Activated naive CD4-positive, alpha-beta T cell treated with Interleukin-2 at 50 U/mL for 16 hours (primary cell): ENCODE measurements at places on chromosomes 13 and 19.

GRCh38 chr19:33627962-33628839 is 6.4 kb downstream of the CHST8 start:
- no peak for DNase-seq

DNA sequence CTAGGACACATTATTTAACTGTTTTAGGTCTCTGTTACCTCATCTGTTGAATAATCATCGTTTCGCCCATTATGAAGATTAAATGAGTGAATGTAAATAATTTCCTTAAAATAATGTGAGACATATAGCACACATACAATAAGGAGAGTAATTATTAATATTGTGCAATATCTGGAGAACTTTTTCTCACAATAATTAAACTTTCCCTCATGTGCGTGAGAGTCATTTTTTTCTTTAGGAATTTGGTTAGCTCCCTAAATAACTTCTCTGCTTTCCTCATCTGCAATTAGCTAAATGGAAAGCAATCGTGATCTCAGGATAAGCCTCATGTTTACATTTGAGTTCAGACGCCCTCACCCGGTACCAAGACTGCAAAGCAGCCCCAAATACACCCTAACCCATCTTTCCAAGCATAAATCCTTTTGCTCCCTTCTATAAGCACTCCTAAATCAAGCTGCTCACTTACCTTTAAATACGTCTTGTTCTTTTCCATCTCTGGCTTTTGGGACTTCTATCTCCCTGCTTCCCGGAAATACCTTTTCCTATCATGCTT is 78.8 kb downstream of the MZT1 start:
- no peak for DNase-seq

DNA sequence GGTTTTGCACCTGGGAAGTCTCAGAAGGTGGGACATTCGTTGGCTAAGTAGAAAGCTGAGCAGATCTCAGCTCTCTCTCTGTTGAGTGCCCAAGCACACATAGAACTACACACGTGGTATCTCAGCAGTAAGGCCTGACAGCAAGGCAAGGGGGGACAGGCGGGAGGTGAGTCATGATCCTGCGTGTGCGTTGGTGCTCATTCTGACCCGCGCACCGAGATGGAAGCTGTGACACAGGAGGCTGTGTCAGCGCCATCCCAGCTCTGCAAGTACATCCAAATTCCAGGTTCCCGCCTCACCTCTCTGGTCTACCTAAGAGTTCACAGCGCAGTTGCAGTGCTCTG is 135.7 kb downstream of the USP12 start:
- DNase-seq, result no peak

- DNase-seq, result no peak
These were observed 349 bp upstream of the KISS1R start for GRCh38 chr19:916645-917322.

GRCh38 chr19:39533003-39533512 is 406 bp upstream of the EID2B start:
- DNase-seq, result no peak

DNA sequence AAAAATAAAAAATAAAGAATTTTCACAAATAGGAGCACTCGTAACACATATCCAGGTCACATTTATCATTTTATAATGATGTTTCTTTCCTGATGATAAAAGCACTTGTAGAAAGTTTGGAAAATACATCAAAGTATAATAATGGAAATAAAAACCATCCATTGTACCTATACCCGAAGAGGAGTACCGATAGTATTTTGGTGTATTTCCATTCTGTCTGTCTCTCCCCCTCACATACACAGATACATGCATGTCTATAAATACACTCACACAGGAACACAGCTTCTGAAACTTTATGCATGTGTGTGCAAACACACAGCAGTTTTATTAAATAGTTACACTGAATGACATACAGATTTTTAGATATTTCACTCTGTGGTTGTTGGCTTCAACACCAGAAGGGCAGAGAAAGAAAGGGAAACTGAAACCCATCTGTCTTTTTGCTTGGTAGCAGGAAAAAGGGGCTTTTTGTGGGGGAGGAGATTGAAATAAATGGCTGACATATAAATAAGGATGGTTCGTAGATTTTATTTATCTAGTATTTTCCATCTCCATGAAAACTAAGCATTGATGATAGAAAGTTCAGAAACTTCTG is 114.8 kb downstream of the LRCH1 start:
- no peak for DNase-seq

DNA sequence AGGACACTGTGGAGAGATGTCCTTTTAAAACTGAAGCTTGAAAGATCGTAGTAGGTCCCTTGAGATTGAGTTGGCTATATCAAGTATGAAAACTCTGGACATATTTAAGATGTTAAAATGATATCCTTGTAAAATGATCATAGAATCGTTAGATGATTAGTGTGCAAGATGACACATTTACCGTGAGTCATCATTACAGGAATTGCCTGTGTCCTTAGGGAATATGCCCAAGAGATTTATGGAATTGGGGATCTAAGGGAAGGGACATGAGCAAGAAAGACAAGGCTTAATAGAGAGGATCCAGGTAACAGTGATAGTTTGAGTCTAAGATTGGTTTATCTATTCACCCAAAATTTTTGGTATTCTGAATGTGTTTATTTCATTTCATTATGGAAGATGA is 233.7 kb downstream of the GPC5 start:
- DNase-seq, result no peak

DNA sequence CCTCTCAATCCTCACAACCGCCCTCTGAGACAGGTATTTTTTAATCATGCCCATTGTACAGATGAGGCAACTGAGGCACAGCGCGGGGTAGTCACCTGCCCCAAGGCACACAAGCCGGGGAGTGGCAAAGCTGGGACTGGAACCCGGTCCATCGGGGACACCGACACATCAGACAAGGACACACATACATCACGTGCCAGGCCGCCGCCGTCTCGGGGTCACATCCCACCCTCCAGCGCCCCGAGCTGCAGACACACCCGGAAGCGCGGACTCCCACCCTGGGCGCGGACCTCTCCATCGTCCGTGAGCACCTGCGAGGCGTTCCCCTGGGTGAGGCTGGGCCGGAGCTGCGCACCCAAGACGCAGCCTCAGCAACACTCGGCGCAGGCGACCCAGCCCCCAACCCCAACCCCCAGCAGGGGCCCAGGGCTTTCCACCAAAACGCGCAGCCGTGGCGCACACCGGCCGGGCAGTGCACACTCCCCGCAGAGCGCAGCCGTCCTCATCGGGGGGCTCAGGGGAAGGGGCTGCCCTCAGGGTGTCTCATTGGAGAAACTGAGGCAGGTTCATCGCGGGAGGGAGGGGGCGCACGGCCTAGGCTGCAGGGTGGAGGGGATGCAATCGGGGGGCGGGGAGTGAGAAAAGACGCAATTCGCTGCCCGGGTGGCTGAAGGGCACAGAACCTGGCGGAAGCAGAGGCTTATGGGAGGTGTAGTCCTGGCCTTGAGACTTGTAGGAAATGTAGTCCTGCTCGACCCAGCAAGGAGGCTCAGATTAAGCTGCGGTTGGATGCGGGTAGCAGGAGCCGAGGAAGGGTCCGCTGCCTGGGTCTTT is 1.9 kb upstream of the LMTK3 start:
- peak; percentile 76 for DNase-seq

- DNase-seq, result no peak
These were observed 130.1 kb downstream of the ZDHHC20 start for GRCh38 chr13:21328836-21329477.

DNA sequence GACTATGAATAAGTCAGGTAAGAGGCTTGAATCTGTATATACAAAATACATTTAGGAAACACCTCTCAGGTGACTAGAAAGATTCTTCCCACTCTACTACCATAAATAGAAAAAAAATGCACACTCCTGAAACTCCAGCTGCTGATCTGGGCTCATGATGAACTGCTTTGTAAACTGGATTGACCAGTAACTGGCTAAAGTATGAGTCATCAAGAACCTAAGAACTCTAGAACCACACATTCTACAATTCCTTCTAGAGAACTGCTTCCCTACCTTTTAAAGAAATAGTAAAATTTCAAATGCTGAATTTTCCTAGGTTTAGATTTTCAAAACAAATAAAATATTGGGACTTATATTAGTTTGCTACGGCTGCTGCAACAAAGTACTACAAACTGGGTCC is 55.2 kb downstream of the ELF1 start:
- DNase-seq, result no peak

- DNase-seq, result no peak
These were observed 147.8 kb downstream of the SUCLA2 start for GRCh38 chr13:47853236-47853635.

GRCh38 chr13:23946067-23946466 is 48.8 kb upstream of the C1QTNF9B start:
- no peak for DNase-seq

GRCh38 chr13:101576455-101576854 is 124.0 kb downstream of the ITGBL1 start:
- no peak for DNase-seq

- DNase-seq, result no peak
These were observed 74.1 kb downstream of the ABCC4 start for GRCh38 chr13:95226932-95227695.

GRCh38 chr13:27168086-27168485 is 3.5 kb downstream of the USP12 start:
- DNase-seq, result no peak

- no peak for DNase-seq
These were observed 353 bp downstream of the RFX2 start for GRCh38 chr19:6109947-6110346.

DNA sequence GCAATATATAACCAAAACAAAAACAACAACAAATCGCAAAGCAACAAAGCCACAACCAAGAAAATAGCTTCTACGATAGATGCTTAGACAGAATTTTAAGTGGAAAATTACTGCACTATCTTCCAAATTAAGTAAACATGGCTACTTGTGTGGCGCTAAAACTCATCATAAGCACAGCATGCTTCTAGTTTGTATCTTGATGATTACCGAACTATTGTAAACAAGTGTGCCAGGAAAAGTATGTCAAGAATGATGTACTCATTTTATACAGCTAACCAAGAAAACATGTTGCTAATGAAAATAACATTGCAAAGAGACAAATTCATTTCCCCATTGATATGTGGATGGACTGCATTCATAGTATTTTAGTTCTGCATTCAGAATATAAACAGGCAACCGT is 271.9 kb upstream of the GPC6 start:
- DNase-seq, result no peak

- no peak for DNase-seq
These were observed 67.7 kb downstream of the KCTD15 start for GRCh38 chr19:33864311-33864850.

DNA sequence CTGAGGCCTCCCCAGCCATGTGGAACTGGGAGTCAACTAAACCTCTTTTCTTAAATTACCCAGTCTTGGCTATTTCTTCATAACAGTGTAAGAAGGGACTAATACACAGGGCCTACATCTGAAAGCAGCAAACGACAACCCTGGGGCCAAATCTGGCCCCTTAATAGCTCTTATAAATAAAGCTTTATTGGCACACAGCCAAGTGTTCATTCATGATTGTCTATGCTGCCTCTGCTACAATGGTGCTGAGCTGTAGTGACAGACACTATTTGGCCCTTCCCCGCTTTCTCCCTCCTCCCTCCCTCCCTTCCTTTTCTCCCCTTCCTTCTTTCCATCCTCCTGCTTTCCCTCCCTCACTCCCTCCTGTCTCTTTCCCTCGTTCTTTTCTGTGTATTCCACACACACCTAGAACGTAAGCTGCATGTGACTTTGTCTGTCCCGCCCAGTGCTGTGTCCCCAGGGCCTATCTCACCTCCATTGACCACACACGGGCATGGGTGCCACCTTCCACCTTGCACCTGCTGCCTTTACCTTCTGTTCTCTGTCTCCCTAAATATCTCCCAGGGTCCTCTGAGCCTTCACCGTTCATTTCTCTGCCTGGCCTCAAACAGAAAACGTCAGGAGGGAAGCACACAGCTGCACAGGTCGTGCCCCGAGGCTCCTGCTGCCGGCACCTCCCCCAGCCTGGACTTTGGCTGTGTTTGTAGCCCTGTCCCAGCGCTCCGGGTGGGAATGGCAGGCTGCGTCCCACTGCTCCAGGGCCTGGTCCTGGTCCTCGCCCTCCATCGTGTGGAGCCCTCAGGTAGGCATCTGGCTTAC is at the start of gene PROZ:
Gene PROZ, plus strand, starts transcription at position 720 of the 819 bp plus-strand sequence. Its CDS starts 13 bp downstream, at position 733.
- no peak for DNase-seq

- DNase-seq, result no peak
These were observed 50.2 kb upstream of the TPM4 start for GRCh38 chr19:16026131-16026530.

- no peak for DNase-seq
These were observed 12.2 kb downstream of the WIZ start for GRCh38 chr19:15437355-15438123.

DNA sequence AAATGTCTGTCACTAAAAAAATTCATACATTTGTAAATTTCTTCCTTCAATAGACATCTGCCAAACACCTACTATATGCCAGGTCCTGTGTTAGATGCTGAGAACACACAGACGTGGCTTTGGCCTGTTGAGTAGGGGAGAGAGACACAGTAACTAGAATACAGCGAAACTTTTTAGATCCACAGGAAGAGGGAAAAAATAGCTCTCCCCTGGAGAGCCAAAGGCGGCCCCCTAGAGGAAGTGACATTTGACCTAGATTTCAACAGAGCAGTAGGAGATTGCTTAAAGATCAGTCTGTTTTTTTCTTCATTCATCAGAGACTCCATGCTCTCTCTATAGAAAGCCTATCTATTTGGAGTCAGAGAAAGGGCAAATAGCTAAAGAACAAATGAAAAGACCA is 11.3 kb downstream of the LCP1 start:
- DNase-seq, result no peak

DNA sequence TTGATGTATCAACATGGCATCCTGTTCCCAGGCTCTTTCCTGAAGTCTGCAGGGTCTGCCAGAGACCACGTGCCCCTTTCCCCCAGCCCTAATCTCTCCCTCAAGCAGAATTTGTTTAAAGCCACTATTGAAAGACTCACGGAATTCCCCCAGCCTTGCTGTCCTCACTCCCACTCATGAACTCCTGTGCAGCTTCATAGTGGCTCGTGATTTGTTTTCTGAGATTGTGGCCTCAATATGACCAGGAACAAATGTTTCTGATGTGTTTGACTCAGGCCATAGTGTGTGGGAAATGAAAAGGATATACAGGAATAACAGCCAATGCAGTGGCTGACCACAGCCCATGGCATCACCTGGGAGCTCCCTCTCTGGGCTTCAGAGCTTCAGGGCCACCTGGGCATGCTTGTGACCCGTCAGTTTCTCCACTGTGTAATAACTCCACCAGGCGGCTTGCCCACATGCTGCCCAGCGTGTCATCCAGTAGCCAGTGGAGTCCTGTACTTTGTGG is 8.1 kb upstream of the SERPINE3 start:
- DNase-seq, result no peak

DNA sequence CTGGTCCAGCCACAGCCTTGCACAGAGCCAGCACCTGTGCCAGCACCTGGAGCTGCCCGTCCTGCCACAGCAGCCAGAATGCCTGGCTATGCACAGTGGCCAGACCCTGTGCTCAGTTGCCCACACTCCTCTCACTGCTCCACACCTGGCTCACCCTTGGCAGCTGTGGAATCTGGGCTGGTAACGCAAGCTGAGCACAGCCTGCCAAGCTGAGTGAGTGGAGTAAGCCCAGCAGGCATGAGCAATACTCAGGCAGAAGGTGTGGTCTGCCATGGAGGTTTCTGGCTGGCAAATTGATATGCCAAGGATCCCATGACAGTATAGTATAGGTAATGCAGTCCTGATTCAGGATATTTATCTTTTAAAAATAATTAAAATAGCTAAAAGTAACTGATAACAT is 122.2 kb downstream of the PCDH9 start:
- DNase-seq, result no peak

GRCh38 chr19:45340232-45340898 is at the start of gene KLC3:
Gene KLC3, plus strand, starts transcription at chr19:45340750. Its CDS starts 4,792 bp downstream, at chr19:45345542.
- DNase-seq, result peak; percentile 45
